ENCODE measurements at places on chromosomes 2 and 18.

- DNase-seq, result no peak
Observed at GRCh38 chr2:3435445-3435844, 56.0 kb downstream of the TRAPPC12 start.

DNA sequence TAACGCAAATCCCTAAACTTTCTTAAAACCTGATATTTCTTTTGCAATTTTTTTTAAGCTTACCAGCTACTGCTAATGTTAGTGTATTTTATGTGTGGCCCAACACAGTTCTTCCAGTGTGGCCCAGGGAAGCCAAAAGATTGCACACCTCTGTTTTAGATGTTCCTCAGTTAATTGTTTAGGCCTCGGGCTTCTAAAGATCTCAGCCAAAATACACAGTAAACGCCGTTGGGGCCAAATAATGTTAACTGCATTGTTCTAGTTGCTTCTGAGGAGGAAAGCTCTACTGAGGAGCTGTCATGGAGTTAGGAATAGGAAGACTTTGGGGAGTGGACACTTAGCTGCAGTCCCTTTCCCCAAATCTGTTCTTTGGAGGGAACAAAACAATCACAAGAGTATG, 2.0 kb downstream of the HSPE1 start:
- DNase-seq, result no peak

DNA sequence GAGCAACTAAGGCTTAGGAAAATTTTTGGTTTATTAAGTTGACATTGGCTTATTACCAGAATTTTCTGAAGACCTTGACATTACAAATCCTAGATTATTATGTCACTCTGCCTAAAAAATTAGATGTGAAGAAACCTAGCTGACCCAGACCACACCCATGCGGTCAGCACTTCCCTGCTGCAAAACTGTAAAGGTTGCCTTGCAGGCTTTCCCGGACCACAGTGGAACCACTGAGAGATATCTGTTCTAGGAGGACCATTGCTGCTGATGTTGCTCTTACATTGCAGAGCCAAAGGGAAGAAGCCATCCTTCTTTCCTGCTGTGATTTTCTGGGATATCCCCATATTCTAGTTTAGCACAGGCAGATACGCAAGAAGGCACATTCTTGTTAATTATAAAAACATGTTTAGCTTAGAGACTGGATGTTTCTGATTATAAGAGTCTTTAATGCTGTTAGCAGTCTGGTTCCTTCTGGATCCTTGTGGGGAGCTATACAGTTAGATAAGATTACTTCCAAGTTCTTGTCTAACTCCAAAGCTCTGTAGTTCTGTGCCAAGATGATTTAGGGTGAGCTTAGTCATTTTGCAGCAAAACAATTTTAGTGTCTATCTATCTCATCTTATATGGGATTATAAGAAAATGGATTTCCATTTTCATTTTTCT, 70.2 kb downstream of the AOX1 start:
- DNase-seq, result no peak

GRCh38 chr18:37533647-37534584, 31.7 kb downstream of the CELF4 start:
- DNase-seq, result no peak

- DNase-seq, result no peak
Observed at GRCh38 chr2:30612371-30612770, 165.3 kb downstream of the LCLAT1 start.

DNA sequence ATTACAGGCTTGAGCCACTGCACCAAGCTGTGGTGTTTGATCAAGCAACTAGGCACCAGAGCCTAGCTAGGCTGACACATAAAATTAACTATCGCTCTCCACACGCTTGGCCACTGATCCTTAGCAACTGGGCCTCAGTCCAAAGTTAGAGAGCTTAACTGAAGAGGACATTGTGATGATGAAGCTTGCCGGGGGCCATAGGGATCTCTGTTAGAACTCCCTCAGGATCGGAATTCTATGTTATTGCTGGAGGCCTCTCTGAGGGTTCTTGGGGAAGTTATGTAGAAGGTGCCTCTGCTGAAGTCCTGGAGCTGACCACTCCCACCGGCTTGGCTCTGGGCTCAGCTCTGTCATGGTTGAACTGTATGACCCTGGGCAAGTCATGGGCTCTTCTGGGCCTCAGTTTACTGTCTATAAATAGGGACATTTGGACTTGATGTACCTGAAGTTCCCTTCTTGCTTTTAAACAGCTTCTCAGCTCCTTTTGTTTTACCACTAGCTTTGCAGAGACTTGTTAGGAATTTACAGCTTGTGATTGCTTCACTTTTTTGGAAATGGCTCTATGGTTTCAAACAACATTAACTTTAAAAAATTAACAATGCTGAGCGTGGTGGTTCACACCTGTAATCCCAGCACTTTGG, 44.1 kb downstream of the GATA6 start:
- DNase-seq, result no peak

DNA sequence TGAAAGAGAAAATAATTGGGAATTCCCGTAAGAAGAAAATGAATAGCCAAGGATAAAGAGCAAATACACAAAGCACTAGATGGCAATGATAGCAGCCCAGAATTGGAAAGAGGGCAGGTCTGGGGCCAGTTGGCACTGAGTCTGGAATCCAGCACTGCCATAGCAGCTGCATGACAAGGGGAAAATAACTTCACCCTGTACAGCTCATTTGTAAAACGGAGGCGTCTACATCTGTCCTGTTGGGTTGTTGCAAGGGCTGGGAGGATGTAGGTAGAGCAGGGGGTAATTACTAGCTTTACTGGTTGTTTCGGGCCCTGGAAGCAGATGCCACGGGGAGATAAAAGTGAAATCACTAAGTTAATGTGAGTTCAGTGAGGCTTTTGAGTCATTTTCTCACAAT, 110.0 kb upstream of the RASGRP3 start:
- DNase-seq, result no peak

DNA sequence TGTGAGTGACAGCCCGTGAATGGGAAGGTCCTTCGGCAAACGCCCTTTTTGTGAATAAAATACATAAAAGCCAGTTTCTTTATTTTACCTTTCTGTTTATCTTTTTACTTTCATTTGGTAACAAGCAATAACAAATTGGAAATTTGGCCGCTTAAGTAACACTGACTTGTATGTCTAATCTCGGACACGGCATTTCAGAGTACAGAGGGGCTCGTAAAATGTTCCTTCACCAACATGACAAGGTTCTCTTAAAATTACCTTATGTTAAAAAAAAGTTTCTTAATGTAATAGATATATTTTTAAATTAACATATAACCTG, 558 bp upstream of the NEMP2 start:
- no peak for DNase-seq

DNA sequence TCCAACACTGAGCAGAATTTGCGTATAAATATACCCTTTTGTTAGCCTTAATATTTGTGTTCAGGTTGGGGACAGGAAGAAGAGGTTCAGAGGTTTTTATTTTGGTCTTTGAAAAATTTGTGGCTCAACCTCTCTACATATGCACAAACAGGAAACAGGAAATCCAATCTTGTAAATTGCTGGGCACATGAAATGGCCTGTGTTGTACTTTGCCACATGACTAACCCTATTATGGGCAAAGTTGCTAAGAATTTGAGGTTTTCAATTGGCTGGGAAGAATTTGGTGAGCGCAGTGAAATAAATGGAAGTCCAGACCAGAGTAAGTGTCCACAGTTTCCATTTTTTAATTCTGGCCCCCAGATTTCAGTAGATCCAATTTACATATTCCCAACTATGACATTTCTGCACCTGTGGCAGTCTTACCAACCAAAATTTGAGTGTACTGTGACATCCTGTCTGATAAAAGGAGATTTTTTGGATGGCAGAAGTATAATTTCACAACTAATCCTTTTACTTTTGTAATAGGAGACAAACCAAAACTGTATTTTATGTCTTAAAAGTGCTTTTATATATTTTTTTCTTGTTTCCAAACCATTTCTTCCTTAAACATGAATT, 63.6 kb downstream of the COX7A2L start:
- no peak for DNase-seq

- no peak for DNase-seq
Observed at GRCh38 chr2:119488245-119489214, 35.8 kb downstream of the SCTR start.

DNA sequence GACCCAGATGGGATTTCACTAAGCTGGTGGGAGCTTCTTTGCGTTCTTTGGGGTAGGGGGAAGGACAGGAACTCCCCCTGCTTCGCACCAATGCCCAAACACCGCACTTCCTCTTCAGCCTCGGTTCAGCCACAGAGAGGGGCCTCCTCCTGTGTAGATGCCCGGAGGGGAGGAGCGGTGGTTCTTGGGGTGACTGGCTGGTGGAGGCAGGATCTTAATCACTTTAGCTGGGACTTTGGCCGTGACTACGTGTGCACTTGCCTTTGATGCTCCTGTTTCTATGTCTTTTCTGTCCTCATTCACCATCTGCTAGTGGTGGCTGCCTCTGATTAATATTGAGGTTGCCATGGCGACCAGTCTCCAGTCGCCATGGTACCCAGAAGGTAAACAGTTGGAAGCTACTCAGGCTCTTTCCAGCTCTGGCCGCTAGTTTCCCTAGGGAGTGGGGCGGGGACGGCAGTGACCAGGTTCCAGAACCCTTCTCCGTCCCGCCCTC, 1.9 kb downstream of the CNGA3 start:
- DNase-seq, result no peak

DNA sequence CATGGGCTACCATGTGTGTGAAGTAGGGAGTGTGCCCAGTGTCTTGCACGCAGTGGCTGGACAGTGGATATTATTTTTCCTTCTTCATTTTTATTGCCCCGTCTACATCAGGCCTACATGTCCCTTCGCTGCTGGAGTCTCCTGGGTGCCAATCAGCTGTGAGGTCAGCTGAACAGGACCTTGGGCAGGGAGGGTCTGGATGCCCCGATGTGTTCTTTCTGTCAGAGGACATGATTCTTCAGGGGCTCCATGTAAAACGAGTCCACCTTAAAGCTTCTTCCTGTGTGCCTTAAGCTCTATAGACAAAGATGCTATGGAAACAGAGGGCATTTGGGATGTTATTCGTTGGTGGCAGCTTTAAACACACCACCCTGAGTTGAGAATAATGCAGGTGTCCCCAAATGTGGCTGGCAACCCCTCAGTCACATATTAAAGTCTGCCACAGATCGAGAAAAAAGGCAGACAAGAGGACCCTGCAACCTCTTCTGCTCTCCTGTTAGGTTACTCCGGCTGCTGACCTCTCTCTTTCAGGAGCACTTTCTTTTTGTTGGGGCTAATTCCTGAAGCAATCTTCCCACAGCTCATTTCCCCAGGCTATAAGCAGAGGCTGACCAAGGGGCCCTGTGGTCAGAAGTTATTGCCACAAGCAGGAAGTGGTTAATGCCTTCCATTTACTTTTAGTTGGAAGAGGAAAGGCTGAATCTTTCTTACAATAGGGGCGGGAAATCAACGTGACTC, 20.0 kb downstream of the GREB1 start:
- peak; percentile 29 for DNase-seq

GRCh38 chr2:47652061-47652690, 130.8 kb upstream of the MSH6 start:
- DNase-seq, result no peak

DNA sequence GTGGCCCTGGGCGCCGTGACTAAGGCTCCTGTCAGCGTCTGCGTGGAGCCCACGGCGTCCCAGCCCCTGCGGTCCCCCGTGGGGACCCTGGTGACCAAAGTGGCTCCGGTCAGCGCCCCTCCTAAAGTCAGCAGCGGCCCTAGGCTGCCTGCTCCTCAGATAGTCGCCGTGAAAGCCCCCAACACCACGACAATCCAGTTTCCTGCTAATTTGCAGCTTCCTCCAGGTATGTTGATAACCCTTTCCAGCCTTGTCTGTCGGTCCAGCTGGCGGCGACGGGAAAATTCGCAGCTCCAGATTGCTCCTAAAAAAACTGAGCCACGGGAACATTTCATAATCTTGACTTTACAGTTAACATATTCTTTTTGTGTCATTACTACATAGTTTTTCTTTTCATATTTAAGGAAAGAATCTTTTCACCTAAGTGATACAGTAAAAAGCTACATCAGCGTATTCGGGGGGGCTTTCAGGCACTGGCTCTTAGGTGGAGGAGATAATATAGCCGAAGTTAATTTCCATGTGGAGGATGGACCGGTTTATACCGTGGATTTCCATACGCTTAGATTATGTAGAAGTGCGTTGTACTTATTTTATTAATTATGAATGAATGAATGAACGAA, 916 bp downstream of the TAF4B start:
- no peak for DNase-seq

DNA sequence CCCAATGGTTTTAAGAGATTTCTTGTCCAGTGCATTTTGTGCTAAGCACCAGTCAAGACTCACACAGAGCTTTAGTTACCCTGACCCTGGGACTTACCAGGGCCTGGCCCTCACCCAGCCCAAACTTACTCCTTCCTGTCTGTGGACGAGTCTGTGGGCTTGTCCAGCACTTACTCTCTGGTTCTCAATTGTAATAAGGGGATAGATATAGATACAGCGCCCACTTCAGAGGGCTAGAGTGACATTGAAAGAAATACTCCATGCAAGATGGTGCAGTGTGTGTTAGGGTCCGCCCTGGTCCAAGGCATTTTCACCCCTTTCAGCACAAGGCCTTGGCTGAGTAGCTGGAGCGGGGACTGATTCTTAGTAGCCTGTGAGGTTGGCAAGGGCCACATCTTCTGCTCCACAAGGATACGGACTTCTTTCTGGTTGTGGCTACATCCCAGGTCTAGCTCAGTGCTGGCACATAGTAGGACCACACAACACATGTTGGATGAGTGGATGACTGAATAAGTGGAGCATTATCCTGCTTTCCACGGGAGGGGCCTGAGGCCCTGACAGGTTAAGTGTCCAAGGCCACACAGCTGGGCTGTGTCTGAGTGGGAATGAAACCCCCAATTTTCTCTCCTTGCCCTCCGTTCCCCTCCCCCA, 3.8 kb upstream of the ARID5A start:
- DNase-seq, result no peak

DNA sequence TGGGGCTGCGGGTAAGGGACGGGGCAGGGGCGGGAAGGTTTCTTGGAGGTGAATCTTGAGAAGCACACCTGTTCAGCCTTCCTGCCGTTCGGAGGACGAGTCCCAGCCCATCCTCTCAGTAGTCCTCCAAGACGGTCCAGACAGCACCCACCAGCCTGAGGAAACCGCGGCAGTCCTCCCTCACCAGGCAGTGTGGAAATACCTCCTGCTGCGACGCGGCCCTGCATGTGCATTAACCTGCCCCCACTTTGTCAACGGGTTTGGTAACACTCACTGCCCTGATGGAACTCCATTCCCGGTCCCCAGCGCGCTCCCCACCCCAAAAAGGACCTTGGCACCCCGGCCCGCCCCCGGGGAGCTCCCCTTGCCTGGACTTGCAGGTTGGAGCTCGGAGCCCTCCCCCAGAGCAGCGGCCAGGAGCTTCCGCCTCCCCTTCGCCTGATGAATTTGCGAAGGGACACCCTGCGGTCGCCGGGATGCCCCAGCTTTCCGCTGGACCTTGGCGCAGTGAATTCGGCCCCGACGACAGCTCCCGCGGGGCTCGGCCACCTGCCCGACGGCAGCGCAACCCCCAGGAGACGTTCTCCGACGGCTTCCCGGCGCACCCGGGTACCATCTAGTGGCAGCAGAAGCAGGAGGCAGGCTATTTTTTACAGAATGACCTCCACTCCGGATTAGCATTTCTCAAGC, 31.5 kb downstream of the ACVR1C start:
- no peak for DNase-seq
